ENCODE measurements at places on chromosomes 2 and 18.

DNA sequence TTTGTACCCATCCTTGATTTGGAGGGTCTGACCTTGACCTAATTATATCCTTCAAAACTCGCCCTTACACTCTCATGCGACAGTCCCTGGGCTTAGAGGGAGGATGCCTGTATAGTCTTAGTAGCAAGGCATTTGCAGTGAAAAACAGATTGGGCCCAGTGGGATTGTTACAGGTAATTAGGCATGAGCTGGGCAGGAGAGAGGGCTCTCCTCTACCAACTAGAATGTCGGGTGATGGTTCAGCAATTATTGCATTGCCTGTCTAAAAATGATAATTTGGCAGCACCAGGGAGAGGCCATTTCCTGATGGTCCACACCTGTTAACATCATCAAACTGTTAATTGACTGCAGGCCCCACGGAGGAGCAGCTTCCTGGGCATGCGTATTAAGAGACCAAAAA is 32.4 kb downstream of the COMMD1 start:
- no peak for DNase-seq

GRCh38 chr2:162769066-162769465 is 69.5 kb downstream of the KCNH7 start:
- DNase-seq: no peak

- DNase-seq: no peak
Measured at GRCh38 chr2:53989210-53989862, 18.5 kb upstream of the PSME4 start.

GRCh38 chr2:145015561-145015960 is 495.6 kb upstream of the ZEB2 start:
- DNase-seq: no peak

Data from CD4-positive, alpha-beta T cell treated with Interleukin-10 for 1 hour (primary cell).